ENCODE measurements at places on chromosomes 5 and 9. TPM values are rescaled to one million over a fixed set of nuclear protein-coding genes. Genes with fewer than 3 reads are reported as not detected.

DNA sequence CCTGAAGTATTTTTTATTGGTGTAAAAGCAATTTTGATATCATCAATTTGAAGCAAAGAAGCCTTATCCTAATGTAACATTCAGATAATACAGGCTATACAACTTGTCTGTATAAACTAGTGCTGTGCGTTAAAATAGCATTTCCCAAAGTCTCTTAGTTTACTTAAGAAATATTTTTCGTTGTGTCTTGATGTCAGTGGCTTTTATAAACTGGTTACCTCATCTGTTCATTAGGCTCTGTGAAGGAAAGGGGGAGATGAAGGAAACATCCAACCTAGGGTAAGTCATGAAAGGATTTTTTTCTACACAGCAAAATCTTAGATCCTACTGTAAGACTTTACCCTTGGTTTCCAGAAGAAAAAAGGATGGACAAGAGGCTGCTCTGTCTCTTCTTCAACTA, 272.9 kb downstream of the PJA2 start:
- no peak for DNase-seq
- no peak overlapping the region for H3K4me3 ChIP-seq
- H3K4me1 ChIP-seq = peaks cover 5% of the 10 kb centered on the region
- H3K27ac ChIP-seq = no peak overlapping the region

- no peaks in the 10 kb centered on the region for H3K4me1 ChIP-seq
- H3K27ac ChIP-seq = no peak overlapping the region
- no peak for DNase-seq
- H3K4me3 ChIP-seq = no peak overlapping the region
Observed at GRCh38 chr5:132147663-132148062, 74.1 kb downstream of the CSF2 start.

GRCh38 chr5:113118765-113119164, 142.2 kb downstream of the DCP2 start:
- DNase-seq = no peak
- no peak overlapping the region for H3K4me3 ChIP-seq
- no peaks in the 10 kb centered on the region for H3K36me3 ChIP-seq
- no peak overlapping the region for H3K27ac ChIP-seq
- no peaks in the 10 kb centered on the region for H3K27me3 ChIP-seq

The CCIN gene
- total RNA-seq = not detected

The ADCY2 gene
- 0.28 TPM for total RNA-seq

The CKS2 gene
- 301 TPM for total RNA-seq
